Stimulated activated CD4-positive, alpha-beta T cell treated with anti-CD3 and anti-CD28 coated beads, Interleukin-1b, Interleukin-23, amount 100 ng/mL, for 1 hour (primary cell): ENCODE measurements at places on chromosomes 1 and 21.

- no peak for DNase-seq
Observed at GRCh38 chr1:179047636-179047997, 21.9 kb downstream of the FAM20B start.

- DNase-seq: no peak
Observed at GRCh38 chr1:78178816-78179215, 133.1 kb downstream of the GIPC2 start.

GRCh38 chr1:109898842-109899241, 11.8 kb upstream of the CSF1 start:
- DNase-seq: no peak

DNA sequence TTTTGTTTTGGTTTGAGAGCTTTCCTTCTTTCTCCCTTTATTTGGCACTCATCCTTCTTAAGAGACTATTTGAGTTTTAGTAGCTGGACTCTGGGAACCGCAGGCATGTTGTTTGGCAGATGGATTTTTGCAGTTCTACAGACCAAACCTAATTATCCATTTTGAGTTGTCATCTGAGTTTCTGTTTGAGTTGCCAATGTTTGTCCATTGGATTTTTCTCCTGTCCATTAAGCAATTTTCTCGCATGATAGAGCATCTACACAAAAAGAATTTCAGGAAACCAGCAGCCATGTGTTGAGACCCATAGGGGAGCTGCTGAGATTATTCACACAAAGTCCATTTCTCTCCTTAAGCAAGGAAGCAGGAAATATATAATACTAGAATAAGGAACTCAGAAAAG, 17.2 kb upstream of the CXADR start:
- DNase-seq: no peak

DNA sequence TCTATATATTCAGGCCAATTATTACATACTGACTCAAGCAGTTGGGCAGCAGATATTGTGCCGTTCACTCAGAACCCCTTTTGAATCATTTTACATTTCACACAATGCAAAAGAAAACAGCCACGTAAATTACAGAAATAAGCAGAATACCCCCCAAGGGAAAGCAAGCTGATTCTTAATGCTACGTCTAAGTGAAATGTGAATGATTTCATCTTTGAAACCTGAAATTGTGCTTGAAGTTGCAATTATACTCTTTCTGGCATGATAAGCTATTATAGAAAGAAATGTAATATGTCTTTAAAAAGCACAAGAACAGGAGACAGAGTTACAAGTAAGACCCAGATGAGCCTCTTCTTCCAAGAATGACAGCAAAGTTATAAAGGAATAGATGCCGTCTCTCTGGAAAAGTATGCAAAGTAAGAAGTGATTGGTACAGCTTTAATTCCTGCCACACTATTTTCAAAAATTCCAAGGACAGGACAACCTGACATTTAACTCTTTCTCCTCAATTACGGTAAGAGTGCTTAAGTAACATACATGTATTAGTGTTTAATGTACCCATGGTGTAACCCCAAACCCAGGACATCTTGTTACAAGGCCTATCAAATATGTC, 891.5 kb upstream of the ADGRL2 start:
- no peak for DNase-seq
